ENCODE measurements at places on chromosomes 5 and 9.

- no peak for DNase-seq
These were observed 29.8 kb downstream of the CXXC5 start for GRCh38 chr5:139677736-139678613.

DNA sequence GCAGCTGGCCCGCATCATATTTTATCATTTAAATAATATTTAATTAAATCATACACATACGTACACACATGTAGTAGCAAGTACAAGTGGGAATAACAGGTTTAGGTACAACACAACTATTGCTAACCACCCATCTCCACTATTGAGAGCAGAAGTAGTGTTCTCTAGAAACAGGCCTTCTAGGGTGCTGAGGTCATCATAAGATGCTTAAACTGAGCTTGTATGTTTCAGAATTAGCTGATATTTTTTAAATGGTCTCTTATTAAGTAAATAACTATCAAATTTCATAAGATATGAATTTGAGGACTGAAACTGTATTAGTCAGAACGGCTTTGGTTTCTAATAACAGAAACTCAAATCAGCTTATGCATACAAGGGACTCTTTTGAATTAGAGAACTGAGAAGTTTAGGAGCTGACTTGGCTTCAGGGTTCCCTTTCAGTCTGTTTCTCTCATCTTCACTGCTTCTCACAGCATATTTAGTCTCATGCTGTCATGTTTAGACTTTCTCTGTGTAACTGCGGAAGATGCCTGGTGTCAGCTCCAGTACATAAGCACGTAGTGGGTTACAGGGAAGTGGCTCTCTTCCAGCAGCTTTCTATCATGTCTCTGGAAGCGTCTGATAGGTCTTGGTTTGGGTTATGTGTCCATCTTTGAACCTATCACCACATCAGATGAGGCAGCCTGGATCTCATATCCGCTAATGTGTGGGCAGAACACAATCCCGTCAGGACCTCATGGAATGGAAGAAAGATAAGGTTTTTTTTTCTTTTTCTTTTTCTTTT is 25.0 kb upstream of the OCLN start:
- DNase-seq, result no peak

- DNase-seq, result no peak
These were observed 82.1 kb upstream of the PITX1 start for GRCh38 chr5:135116160-135116561.

DNA sequence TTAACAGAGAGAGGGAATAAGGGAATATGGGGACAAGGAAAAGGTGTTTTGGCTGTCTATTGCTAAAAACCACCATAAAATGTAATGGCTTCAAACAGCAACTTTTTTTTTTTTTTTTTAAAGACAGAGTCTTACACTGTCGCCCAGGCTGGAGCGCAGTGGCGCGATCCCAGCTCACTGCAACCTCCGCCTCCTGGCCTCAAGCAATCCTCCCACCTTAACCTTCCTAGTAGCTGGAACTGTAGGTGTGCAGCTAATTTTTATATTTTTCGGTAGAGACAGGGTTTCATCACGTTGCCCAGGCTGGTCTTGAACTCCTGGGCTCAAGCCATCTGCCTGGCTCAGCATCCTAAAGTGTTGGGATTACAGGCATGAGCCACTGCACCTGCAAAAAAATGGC is 4.3 kb upstream of the SPATA24 start:
- no peak for DNase-seq

DNA sequence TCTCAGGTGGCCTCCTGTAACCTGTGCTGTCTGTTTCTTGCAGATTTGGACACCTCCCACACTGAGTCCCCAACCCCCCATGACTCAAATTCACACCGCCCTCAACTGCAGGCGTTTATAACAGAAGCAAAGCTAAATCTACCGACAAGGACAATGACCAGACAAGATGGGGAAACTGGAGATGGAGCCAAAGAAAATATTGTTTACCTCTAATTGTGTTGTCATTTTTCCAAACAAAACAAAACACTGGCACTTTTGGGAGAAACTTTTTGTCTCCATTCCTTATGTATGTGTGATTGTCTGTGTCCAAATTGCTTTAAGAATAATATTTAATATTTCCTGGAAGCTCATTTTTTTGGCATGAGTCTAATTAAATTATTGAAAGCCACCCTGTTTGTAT is 314.8 kb downstream of the ARHGEF28 start:
- no peak for DNase-seq

- no peak for DNase-seq
These were observed 26.8 kb upstream of the GARNL3 start for GRCh38 chr9:127237801-127238200.

- no peak for DNase-seq
These were observed 254.4 kb downstream of the FAM114A2 start for GRCh38 chr5:153784277-153784676.

GRCh38 chr5:157597277-157597676 is 21.7 kb upstream of the ADAM19 start:
- DNase-seq, result no peak

GRCh38 chr9:109256336-109256735 is 64.5 kb downstream of the EPB41L4B start:
- peak; percentile 93 for DNase-seq

DNA sequence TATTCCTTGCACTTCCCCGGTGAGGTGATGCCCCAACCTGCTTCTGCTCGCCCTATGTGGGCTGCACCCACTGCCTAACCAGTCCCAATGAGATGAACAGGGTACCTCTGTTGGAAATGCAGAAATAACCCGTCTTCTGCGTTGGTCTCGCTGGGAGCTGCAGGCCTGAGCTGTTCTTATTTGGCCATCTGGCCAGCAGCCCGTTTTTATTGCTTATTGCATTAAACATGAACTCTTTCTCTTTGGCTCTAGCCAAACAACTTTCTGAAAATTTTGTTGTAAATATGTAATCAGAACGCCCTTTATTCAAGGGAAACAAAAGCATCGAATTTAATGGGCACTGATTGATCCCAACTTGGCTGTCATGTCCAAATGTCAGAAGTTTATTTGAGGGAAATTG is 124.7 kb upstream of the FTMT start:
- no peak for DNase-seq

GRCh38 chr5:168316139-168316578 is 24.7 kb downstream of the WWC1 start:
- DNase-seq, result no peak

- peak; percentile 59 for DNase-seq
These were observed 130.3 kb downstream of the CDC42SE2 start for GRCh38 chr5:131394128-131394527.

GRCh38 chr9:112881331-112881730 is 9.3 kb downstream of the SLC46A2 start:
- DNase-seq, result peak; percentile 90

- no peak for DNase-seq
These were observed 28.5 kb downstream of the NFIL3 start for GRCh38 chr9:91395106-91395552.

DNA sequence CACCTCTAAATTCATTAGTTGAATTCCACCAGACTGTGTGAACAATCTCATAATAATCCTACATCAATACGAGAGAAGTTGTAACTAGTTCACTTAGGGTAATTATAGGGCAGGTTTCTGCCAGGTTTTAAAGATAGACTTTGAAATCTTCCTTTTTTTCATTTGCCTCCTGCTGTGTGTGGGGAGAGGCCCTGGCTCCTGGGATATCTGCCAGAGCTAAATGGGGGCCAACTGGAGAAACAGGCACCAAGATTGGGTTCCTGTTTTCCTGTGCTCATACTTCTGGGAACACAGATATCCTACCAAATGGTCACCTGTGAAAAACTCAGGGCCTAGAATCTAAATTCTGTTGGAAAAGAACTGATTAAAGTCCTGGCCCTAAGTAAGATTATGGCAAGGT is 42.3 kb downstream of the SH3RF2 start:
- no peak for DNase-seq

GRCh38 chr5:31120642-31120948 is 72.9 kb upstream of the CDH6 start:
- DNase-seq, result no peak

DNA sequence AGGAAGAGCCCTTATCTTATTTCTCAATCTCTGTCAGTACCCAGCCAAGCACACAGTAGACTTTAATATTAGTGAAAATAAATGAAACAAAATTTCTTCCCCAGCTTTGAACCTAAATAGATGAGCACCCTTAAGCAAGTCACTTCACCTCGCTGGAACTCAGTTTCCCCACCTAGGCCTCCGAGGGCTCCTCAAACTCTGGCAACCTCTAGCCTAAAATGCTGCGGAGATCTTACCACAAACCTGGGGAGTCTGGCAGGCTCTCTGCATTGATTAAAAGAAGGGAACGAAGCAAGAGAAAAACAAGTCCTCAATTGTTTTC is 326 bp downstream of the RIGI start:
- no peak for DNase-seq

- no peak for DNase-seq
These were observed 2144.3 kb upstream of the C9orf72 start for GRCh38 chr9:29717631-29718030.

- no peak for DNase-seq
These were observed 90.3 kb upstream of the PLCXD3 start for GRCh38 chr5:41600731-41601130.

- no peak for DNase-seq
These were observed 272.2 kb upstream of the PRDM9 start for GRCh38 chr5:23235246-23235645.

GRCh38 chr5:111735583-111736270 is 21.3 kb downstream of the NREP start:
- DNase-seq, result peak; percentile 96

GRCh38 chr9:20593537-20593936 is 28.8 kb downstream of the MLLT3 start:
- DNase-seq, result peak; percentile 80

DNA sequence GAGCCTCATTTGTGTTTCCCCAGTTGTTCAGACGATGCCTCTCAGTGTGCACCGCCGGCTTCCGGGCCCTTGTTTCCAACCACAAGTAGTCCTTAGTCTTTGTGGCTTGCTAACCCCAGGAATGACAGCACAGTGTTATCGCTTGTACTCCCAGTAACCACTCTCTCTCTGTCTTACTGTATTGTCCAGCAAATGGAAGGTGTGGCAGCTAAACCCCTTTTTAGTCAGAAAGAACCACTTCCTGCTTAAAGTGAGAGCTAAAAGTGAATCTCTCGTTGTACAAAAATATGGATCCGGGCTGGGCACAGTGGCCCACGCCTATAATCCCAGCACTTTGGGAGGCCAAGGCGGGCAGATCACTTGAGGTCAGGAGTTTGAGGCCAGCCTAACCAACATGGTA is 61.3 kb downstream of the ENC1 start:
- peak; percentile 96 for DNase-seq

- no peak for DNase-seq
These were observed 113.0 kb upstream of the NTRK2 start for GRCh38 chr9:84556556-84556955.

- no peak for DNase-seq
These were observed 100.9 kb downstream of the EBF1 start for GRCh38 chr5:158998793-158999325.

DNA sequence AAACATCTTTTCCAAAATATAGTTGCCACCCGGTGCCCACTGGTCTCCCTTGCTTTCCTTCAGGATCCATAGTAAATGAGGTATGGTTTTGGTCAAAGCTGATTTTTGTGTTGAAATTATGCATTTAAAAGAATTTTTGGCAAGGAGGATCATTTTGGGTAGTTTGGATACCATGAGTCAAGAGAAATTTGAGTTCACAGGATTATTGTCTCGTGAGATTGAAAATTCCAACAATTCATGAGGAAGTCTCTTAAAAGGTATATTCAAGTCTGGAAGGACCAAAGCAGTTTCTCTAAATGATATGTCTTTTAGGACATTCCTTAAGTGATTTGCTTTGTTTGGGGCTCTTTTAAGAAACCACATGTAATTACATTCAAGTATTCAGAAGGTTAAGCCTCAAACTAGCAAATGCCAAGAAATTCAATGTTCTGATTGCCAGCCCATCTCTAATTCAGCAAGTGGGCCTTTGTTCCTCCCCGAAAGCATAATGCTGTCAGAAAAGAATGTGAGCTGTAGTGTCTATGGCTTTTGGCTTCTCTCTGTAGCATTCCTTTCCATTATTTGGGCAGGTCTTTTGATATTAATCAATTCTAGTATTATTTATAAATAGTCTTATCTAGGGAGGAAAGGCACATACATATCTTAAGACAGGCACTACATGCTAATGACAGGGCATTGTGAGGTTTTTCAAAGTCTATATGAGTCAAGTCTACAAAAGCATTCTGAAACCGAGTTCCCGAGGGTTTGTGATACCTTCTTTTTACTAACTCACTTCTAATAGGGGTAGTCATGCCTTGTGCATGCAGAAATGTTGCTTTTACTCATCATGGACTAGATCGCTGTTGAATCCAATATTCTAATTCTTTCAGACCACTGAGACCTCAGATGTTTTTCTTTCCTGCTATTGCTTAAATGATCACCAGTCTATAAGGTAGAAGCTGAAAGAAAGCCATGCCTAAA is 453.9 kb downstream of the ENC1 start:
- peak; percentile 95 for DNase-seq

DNA sequence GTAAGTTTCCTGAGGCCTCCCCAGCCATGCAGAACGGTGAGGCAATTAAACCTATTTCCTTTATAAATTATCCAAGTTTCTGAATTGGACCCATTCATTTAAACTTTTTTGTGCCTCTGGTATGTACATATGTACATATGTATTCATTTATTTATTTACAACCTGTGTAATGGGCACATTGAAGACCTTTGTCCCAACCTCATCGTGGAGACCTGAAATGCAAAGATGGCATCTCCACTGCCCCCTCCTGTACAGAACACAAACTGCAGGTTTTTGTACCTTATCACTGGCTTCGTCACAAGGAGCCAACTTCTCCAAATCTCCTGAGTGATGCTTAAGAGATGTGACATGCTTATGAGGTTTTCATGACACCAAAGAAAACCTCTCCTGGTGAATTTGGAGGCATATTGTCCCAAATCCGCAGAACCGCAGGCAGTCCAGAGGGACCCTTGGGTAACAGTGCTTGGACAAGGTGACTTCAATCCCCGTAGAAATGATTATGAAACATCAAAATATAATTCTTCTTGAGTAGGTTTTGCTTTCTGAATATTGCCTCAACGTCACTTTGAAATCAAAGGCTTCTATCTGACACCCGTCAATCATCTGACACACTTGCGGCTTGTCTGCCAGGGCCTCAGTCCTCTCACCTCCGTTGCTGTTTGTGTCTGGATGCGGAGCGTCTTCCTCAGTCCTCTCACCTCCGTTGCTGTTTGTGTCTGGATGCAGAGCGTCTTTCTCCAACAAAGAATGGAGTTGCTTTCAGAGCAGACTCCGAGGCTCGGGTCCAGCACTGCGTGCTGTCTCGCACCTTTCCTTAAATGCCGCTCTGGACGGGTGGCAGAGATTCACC is 135.0 kb upstream of the IRX4 start:
- no peak for DNase-seq

- peak; percentile 63 for DNase-seq
These were observed 271.1 kb upstream of the RPS23 start for GRCh38 chr5:82549263-82549662.

GRCh38 chr5:109878887-109879286 is 189.2 kb downstream of the MAN2A1 start:
- DNase-seq, result no peak

- DNase-seq, result peak; percentile 72
These were observed 5.0 kb downstream of the ENTPD8 start for GRCh38 chr9:137435980-137436760.

DNA sequence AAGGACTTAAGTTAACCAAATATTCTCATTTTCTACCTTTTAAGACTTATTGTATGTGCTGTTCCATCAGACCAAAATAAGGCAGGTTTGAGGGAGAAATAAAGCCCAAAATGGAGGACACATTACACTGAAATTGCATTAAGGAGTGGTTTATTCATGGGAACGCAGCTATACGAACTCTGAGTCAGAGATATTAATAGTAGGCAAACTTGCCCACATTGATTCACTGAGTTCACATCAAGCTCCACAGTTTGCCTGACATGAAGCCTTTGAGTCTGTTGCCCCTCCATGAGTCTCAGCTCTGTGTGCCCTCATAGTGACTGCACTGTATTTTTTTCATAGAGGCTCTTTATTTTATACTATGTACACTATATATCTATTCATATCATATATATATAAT is 135.0 kb upstream of the SNX2 start:
- no peak for DNase-seq
